Suprapubic skin (tissue), 4 donors: ENCODE measurements at places on chromosomes 5 and 9. TPM values are rescaled to one million over a fixed set of nuclear protein-coding genes. Genes with fewer than 3 reads are reported as not detected.

DNA sequence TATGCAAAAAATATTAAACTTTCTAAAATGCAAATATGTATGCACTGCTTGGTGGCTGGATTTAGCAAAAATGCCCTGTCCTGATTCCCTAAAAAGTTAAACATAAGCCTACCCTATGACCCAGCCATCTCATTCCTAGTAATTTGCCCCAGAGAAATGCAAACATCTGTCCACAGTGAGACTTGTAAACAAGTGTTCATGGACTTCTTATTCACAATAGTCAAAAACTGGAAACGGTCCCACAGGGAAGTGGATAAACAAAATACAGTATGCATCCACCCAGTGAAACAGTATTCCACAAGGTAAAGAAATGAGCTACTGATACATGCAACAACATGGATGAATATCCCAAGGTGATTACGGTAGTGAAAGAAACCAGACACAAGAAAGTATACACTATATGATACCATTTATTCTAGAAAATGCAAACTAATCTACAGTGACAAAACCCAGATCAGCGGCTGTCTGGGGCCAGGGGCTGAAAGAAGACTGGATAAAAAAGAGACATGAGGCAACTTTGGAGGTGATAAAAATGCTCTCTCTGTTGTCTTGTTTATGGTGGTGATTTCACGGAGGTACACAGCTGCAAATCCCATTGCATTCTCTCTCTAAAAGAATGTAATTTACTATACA is 277.3 kb downstream of the GLIS3 start:
- DNase-seq = no peak

- DNase-seq = no peak
These were observed 674 bp downstream of the TSPAN17 start for GRCh38 chr5:176647843-176648473.

- no peak for DNase-seq
These were observed 13.7 kb upstream of the SOWAHA start for GRCh38 chr5:132799392-132799791.

DNA sequence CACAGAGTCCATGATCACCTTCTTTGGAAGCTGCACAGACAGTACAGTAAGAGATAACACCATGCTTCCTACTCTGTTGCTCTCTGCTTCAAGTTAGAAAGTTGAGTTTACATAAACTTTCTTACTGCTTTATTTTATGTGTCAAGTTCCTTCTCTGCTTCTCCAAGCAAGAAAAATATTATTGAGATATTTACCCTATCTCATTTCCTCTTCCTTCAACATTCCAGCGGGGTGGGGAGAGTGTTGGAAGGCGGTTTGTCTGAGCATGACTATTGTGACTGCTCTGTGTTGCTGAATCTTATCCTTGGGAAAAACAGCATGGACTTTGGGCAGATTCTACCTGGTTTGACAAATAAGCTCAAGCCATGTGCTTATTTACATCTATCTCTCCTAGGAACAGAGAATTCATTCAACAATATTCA is 66.9 kb upstream of the EPB41L4A start:
- DNase-seq = no peak

- no peak for DNase-seq
These were observed 117.4 kb downstream of the GCNT1 start for GRCh38 chr9:76576344-76576743.

DNA sequence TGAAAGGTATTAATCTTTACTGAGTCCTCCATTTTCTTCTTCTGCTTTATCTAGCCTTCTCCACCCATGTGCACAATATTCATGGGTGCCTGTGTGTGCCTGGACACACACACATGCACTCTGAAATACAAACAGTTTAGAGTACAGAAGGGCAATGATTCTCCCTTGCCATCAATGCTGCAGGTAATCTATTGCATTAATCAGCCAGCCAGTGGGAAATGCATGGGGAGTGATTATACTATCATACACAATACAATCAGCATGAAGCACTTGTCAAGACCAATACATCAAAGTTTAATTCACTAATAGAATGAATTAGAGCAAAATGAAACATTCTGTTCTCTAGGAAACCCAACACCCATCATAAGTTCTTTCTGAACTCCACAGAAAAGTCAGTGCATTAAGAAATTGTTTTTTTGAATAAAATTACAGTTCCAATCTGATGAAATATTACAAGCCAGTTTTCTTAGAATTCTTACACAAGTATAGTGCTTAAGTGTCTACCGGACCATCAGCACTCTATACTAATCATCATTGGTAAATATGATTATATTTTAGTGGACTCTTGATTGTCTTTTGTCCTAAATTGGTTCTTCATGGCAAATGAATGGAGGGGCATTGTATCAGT is 172.2 kb downstream of the ZSWIM6 start:
- DNase-seq = no peak

GRCh38 chr5:76379316-76379715 is 23.8 kb upstream of the IQGAP2 start:
- DNase-seq = no peak

DNA sequence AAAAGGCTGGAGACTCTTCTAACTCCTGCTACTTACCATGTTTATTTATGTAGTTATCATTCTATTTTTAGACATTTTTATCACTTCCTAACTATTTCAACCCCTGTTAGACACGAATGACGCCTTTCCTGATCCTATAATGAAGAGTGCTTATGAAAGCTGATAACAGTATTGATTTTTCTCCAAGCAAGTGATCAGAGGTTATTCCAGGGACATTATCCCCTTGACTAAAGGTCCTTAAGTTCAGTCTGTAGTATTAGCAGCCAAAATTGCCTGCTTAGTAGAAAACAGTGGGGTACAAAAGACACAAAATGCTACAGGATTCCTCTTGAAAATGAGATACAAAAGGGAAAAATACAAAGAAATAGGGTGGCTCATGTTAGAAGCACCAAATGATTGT is 235.6 kb downstream of the DNAH5 start:
- DNase-seq = no peak

- DNase-seq = no peak
These were observed 160.6 kb downstream of the NTRK2 start for GRCh38 chr9:84829997-84830696.

Gene PDZD2
- total RNA-seq = 195 TPM

Gene PTPRD
- 2.6 TPM for total RNA-seq

Gene TNFSF15
- 0.16 TPM for total RNA-seq
